ENCODE measurements at places on chromosomes 4 and X.

GRCh38 chrX:81390237-81390636 is 188.3 kb downstream of the SH3BGRL start:
- DNase-seq, result no peak

DNA sequence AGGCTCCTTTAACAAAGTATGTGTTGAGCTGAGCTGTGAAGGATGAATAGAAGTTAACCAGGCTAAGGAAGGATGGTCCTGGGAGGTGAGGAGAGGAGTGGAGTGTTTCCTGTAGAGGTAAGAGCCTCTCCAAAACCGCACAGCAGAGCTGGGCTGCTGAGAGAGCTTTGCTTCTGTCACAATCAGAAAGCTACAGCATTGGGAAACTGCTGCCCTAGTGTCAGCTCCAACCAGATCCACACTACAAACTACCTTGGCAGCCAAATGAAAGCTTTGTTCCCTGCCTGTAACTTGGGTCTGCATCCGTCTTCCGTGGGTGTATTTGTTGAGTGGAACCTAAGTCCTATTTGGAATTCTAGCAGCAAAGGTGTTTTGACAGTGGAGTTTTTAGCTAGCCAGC is 91.8 kb downstream of the REPS2 start:
- no peak for DNase-seq

- no peak for DNase-seq
These were observed 133.0 kb upstream of the C1QTNF7 start for GRCh38 chr4:15294832-15295231.

DNA sequence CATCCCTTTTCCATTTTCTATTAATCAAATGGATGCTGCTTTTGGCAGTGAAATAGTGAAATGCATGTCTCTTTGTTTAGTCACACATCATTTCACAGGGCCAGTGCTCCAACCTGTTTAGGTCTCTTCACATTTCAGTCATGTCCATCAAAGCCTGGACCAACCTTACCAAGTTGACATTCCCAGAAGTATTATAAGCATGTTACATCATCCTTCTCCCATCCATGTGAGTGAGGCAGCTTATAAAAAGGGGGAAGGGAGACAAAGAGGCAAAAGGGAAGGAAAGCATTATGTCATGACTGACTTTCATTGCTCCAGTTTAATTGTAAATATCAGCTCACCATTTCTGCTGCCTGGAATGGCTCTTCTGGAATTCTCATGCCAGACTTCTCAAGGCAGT is 94.4 kb downstream of the NWD2 start:
- DNase-seq, result no peak

- DNase-seq, result no peak
These were observed 283.9 kb downstream of the SMARCA1 start for GRCh38 chrX:129239371-129239770.

GRCh38 chr4:185903205-185903604 is 91.2 kb upstream of the SORBS2 start:
- DNase-seq, result no peak

GRCh38 chr4:4899202-4899925 is 39.9 kb downstream of the MSX1 start:
- no peak for DNase-seq

- no peak for DNase-seq
These were observed 14.8 kb downstream of the CD38 start for GRCh38 chr4:15792974-15793373.

DNA sequence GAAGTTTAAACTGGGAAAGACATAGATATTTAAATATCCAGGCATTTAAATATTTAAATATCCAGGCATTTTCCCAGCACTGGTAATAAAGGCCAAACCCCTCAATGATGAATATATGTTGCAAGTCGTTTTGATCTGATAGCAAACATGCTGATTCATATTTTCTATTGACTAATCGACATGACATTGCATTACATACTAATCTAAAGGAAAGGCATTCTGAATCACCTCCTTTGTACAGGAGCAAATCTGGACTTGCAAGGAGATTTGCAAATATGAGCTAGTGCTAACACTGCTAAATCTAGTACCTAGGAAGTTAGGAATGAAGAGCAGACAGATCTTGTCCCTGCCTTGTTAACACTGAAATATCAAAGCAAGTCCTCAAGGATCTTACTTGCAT is 207.3 kb downstream of the SLC7A11 start:
- no peak for DNase-seq

DNA sequence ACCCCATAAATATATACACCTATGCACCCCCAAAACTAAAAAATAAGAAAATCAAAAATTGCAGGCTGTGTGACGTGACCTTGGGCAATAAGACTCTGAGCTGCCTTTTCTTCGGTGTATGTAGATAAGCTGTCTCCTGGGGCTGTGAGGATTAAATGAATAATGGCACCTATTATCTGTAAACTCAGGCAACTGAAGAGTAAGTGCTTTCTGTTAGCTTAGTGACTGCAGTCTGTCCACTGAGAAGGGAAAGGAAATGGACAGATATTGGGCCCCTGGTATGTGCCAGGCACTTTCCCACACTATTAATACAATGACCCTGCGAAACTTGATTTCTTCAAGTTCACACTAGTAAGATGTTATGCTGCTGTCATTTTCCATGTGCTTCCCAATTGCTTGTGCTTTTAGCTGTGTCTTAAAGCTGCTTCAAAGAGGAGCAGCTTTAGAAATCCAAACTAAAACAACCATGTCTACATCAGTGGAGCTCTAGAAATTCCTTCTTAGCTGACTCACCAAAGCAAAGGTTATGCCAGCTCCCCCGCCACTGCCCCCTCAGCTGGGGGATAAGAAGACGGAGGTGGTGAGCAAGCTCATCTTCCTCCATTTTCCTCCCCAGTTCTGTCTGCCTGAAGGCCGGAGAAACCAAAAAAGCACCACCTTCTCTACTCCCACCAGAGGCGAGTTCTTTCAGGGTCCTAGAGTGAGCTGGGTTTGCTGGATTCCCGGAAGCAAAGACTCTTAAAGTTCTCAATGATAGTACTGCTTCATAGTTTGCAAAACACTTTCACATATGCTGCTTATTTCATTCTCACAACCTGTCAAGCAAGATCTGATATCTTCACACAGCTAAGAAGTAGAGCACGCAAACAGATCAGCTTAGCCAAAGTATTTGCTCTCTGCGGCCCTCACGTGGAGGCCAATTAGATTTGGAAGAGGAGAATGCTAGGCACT is 8.8 kb upstream of the DGAT2L6 start:
- no peak for DNase-seq

GRCh38 chr4:84870398-84871163 is 95.9 kb downstream of the WDFY3 start:
- DNase-seq, result no peak

GRCh38 chr4:88999392-88999930 is 57.5 kb downstream of the FAM13A start:
- DNase-seq, result no peak

DNA sequence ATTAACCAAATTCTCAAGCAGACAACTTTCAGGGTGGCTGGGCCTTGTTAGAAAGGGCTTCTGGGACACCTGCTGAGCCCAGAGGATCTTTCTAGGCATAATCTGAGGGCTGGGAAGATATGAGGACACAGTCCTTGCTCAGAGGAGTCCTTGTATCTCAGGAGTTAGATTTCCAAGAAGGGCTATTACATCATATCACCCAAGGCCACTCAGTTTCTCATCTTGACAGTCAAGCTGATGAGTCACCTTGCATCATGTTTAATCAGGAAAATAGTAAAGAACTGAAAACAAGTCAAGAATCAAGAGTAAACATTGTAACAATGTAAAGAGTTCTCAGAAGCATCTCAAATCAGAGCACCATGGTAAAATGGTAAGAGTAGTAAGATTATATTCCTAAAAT is 4.0 kb downstream of the PCYT1B start:
- DNase-seq, result no peak

DNA sequence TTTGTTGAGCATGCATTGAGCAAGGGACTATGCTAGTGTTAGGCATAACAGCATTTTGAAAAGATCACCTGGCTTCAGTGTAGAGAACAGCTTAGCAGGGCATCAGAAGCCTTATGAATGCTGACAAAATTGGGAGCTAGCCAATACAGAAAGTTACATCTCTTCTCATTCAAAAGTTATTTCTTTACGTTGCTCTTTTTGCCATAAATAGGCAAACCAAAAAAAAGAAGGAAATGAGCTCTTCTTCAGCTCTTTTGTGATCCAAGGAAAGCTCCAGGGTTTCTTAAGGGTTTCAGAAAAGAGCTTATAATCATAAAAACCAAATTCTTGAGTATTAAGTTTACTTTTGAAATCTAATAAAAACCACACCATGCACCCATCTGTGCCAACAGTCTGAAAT is 35.2 kb upstream of the LNX1 start:
- DNase-seq, result no peak

GRCh38 chr4:97374526-97374925 is 768.8 kb downstream of the STPG2 start:
- DNase-seq, result no peak

DNA sequence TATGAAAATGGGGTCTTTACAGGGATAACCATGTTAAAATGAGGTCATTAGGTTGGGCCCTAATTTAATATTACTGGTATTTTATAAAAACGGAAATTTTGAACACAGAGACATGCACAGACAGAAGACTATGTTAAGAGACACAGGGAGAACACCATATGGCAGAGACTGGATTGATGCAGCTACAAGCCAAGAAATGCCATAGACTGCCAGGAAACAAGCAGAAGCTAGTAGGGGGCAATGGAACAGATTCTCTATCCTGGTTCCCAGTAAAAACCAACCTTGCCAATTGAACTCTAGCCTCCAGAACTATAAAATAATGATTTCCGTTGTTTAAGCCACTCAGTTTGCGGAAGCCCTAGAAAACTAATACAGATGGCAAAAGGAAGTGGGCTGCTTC is 6.6 kb upstream of the GUF1 start:
- DNase-seq, result no peak

DNA sequence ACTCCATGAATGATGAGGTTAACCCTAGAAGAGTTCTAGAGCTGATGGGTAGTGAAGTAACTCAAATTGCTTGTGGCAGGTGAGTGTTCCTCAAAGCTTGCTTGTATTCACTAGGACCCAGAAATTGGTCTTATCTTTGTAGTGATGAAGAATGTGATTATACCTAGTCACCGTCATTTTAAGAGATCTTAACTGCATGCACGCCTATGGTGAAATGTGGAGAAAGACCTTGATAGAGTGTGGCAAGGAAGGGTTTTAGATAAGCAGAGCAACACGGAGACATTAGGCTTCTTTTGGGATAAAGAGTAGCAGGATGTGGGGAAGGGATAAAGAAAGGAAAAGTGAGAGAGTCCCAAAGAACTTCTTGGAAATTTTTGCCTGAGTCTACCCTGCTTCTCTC is 42.4 kb downstream of the NAP1L5 start:
- DNase-seq, result no peak

- no peak for DNase-seq
These were observed 43.7 kb upstream of the MAPK10 start for GRCh38 chr4:86403575-86403974.

DNA sequence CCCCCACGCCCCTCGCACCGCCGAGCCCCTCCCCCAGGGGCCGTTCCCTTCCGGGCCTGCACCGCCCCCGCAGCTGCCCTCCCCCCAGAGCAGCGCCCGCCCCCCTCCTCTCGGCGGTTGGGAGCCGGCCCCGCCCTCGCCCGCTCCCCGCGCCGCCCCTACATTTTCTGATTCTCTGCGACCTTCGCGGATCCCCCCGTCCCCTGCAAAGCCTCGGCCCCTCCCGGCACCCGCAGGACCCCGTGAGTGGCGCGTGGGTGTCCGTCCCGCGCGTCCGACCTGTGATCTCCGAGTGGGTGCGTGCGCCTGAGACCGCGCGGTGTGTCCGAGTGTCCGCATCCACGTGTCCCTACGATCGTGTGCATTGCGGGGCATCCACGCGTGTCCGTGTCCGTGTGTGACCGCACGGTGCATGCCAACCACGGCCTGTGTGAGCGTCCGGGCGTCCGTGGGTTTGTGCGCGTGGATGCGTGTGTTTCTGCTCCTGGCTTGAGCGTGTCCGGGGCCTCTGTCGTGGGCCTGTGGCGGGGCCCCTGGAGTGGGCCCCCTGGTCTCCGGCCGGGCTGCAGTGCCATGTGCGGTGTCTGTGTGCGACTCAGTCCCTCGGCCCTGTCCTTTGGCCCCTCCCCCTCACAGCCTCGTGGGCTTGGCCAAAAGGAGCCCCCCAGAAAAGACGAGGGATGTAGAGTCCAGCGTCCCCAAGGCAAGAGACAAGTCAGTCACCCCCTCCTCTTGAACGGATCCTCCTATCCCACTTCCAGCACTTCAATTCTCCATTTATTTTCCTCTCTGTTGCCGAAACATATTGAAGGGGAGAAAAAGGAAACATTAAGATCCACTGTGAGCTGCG is 8.8 kb upstream of the NKX1-1 start:
- no peak for DNase-seq

- DNase-seq, result no peak
These were observed 301.8 kb upstream of the CTSO start for GRCh38 chr4:156255230-156256007.

- no peak for DNase-seq
These were observed 592.5 kb upstream of the GRIA3 start for GRCh38 chrX:122591546-122591945.

DNA sequence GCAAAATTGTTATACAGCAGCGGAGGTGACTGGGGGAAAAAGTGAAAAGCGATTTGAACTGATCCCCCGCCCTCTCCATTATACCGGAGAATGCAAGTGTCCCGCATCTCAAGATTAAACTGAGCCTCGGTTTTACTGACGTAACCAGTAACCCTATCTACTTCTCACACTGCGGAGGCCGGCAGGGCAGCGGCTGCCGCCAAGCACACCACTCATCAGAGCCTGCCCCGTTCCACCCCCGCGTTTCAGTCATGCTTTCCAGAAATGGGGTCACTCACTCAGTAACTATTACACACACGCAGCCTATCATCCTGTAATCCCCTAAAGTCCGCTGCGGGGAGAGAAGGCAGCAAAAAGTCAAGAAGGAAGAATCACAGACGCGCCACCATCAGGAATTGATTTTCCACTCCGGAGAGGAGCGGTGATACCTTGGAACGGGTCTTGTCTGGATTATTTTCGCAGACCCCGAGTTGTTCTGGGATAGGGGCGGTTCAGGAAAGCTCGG is 1.4 kb downstream of the RPS6KA3 start:
- peak; percentile 64 for DNase-seq

DNA sequence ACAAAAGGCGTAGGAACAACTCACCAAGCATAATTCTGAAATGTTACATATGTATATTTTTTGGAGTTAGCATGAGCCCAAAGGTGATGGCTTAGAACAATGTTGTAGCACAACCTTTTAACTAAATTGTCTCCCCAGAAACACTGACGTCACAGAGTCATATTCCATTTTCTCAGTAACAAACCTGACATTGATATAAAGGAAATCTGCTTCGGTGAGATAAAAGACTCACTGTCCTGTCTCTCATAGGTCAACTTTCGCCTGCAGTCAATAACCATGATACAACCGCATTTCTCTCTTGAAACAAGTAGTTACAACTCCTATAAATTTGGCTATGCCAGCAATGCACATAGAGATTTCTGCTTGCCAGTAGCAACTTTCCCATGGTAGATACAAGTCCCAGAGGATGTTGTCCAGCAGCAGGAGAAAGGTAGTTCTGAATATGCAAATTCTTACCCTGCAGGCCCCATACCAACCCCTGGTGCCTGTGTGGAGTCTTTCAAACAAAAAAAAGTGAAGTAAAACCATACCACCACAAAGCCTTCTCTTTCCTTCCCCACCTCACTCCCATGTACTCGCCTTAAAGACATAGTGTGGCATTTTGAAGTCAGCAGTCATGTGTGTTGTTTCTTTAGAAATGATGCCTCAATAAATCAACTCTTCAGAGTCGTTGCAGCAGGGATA is 47.9 kb downstream of the MTM1 start:
- no peak for DNase-seq

- DNase-seq, result peak; percentile 25
These were observed 39.0 kb downstream of the STX18 start for GRCh38 chr4:4502694-4503311.
